ENCODE measurements at places on chromosomes 2 and 18. TPM values are rescaled to one million over a fixed set of nuclear protein-coding genes. Genes with fewer than 3 reads are reported as not detected.

Gene HES6
- total RNA-seq = 0.66 TPM

Gene SLC19A3
- total RNA-seq = not detected

Gene UBE2E3
- total RNA-seq = 98.5 TPM

Gene SLC40A1
- total RNA-seq = not detected

Gene HOXD4
- total RNA-seq = 0.58 TPM

Gene UGT1A10
- not detected for total RNA-seq

Gene GGCX
- 72.4 TPM for total RNA-seq

Gene ALPP
- total RNA-seq = not detected

GRCh38 chr2:239778861-239779558, 246.1 kb downstream of the NDUFA10 start:
- DNase-seq = no peak
- H3K4me3 ChIP-seq = no peak overlapping the region
- H3K27me3 ChIP-seq = peaks cover 8% of the 10 kb centered on the region
- no peaks in the 10 kb centered on the region for H3K36me3 ChIP-seq
- H3K4me1 ChIP-seq = no peaks in the 10 kb centered on the region
- no peak overlapping the region for H3K27ac ChIP-seq

DNA sequence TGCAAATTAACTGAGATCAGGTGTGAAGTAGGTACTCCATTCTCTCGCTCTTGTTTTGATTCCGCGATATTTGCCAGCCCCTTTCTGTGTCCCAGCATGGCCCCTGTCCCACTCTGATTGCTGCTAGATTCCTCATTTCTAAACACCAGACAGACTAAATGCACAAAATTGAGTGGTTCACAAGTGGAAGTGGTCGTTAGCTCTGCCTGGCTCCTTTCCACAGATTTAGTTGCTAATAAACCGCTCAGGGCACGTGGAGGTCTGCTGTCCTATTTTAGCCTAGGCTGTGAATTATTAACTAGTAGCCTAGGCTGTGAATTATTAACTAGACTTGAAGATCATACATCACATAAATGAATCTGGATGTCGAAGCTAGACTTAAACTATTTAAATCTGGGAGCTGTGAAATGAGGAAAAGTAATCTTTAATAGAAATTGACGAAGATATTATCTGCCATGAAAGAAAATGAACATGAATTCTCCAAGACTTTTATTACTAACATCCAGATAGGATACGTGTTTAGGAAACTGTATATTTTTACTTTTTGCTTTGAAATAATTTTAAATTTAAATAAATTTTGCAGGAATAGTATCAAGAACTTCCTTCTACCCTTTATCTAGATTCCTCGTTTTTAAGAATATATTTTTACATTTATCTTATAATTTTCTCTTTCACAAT, 3.7 kb downstream of the IL1RL2 start:
- peaks cover 31% of the 10 kb centered on the region for H3K4me1 ChIP-seq
- no peak for DNase-seq
- no peak overlapping the region for H3K4me3 ChIP-seq
- H3K27ac ChIP-seq = no peak overlapping the region

- H3K4me3 ChIP-seq = no peak overlapping the region
- H3K27me3 ChIP-seq = peaks cover 4% of the 10 kb centered on the region
Observed at GRCh38 chr2:67792681-67793091, 270.1 kb downstream of the C1D start.

GRCh38 chr2:233917116-233917515, at the start of gene TRPM8:
Gene TRPM8 (plus strand): TSS chr2:233917373. CDS start chr2:233926538, 9,165 bp downstream.
- H3K4me3 ChIP-seq = no peak within 1 kb of the TSS
- DNase-seq = no peak
- peaks cover 9% of the 10 kb centered on the region for H3K4me1 ChIP-seq
- H3K27ac ChIP-seq = no peak within 1 kb of the TSS

- DNase-seq = no peak
- no peaks in the 10 kb centered on the region for H3K27me3 ChIP-seq
- no peak overlapping the region for H3K27ac ChIP-seq
- no peaks in the 10 kb centered on the region for H3K36me3 ChIP-seq
- H3K4me3 ChIP-seq = no peak overlapping the region
Observed at GRCh38 chr2:166011660-166012059, 58.1 kb upstream of the TTC21B start.

DNA sequence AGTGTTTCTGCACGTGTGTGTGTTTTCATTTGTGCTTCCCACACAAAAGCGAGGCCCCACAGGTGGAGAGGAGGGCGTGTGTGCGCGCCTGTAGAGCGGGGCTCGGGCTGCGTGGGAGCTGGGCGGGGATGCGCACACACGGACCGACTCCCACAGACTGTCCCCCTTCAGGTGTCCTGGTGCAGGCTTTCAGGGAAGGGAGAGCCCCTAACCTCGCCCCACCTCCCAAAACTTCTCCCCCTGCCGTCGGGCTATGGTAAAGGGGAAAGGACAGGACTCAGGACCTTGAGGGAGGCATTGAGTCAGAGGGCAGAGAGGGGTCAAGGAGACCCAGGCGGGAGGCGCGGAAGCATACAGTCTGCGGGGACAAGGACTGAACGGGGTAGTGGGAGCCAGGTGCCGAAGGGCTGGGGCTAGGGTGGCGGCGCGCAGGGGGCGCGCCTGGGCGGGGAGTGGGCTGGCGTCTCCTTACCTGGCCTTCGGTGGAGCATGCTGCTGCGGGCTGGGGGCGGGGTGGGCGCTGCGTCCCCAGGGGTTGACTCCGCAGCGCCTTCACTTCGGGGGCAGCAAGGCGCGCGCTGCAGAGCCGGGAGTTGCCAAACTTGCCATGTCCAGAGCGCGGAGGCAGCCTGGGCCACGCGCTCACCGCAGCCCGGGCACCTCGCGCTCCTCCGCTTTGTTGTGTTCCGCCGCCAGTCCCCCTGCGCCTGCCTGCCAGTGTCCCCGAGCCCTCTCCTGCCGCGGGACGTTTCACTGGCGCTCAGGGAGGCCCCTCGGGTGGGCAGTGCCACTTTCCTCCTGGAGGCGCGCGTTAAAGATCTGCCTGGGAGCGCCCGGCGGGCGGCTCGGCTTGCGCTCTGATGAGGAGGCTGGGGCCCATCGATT, 302.0 kb downstream of the NCKAP5 start:
- H3K36me3 ChIP-seq = no peaks in the 10 kb centered on the region
- H3K27me3 ChIP-seq = no peaks in the 10 kb centered on the region
- peak overlapping the region; percentile 83 for H3K4me3 ChIP-seq

DNA sequence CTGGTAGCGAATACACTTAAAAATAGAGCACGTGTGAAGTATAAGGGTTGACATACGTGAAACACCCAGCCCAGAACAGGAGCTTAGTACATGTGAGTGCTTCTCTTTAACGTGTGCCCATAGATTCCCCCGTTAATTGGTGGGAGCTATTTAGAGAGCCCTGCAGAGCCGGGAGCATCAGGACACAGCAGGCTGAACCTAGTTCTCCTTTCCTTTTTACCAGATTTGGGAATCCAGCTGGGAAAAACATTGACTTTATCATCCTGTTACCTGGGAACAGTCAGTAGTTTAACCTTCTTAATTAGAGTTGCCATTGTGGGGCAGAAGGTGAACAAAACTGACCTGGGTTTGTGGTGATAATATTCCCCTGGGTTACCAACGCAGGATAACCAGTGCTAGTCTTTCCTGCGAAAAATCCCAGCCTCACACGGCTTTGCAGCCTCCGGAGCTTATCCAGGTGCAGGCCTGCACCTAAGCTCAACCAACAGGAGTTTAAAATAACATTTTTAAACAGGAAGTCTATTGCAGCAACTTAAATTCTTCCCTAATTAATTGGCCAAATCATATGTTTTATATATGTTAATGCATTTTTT, 78.1 kb upstream of the SPTBN1 start:
- no peak for DNase-seq
- H3K27me3 ChIP-seq = peaks cover 20% of the 10 kb centered on the region
- H3K36me3 ChIP-seq = no peaks in the 10 kb centered on the region

GRCh38 chr2:16142383-16143361, 202.3 kb downstream of the MYCN start:
- H3K4me3 ChIP-seq = no peak overlapping the region
- no peaks in the 10 kb centered on the region for H3K4me1 ChIP-seq
- H3K27ac ChIP-seq = no peak overlapping the region
- H3K36me3 ChIP-seq = no peaks in the 10 kb centered on the region
- H3K27me3 ChIP-seq = no peaks in the 10 kb centered on the region

GRCh38 chr2:224722250-224722649, 6.1 kb upstream of the CCDC195 start:
- H3K27ac ChIP-seq = no peak overlapping the region
- peaks cover 25% of the 10 kb centered on the region for H3K4me1 ChIP-seq
- H3K4me3 ChIP-seq = no peak overlapping the region
- DNase-seq = no peak
- no peaks in the 10 kb centered on the region for H3K36me3 ChIP-seq
- no peaks in the 10 kb centered on the region for H3K27me3 ChIP-seq

DNA sequence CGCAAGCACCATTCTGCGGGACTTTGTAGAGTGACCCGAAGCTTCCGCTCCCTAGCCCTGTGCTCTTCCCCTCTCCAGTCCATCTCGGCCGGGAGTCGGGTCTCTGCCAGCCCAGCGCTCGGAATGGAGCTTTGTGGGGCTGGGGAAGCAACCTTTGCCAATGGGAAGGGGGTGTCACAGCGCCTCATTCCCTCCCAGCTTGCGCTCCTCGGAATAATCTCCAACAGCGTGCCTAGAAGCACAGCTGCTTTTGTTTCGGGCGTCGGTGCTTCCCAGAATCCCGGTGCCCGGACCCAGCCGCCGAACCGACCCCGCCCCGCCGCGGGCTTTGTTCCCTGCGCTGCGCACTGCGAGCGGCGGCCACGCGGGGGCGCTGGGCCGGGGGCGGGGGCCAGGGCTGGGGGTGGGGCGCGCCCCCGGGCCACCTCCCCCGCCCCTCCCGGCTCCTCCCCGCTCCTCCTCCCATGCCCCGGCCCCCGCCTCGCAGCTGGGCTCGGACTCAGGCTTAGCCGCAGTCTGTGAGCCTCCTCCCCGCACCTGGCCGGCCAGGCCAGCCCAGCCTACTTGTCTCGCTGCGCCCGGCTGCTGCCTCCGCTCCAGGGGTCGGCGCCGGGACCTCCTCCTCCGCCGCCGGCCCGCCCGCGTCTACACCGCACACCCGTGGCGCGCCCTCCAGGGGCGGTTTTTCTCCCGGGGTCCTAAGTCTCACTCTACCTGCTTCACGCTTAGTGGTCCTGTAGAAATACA, 77.7 kb upstream of the SMAD2 start:
- H3K36me3 ChIP-seq = no peaks in the 10 kb centered on the region
- H3K27ac ChIP-seq = no peak overlapping the region
- peak overlapping the region; percentile 52 for H3K4me3 ChIP-seq
- peaks cover 17% of the 10 kb centered on the region for H3K4me1 ChIP-seq
- peaks cover 23% of the 10 kb centered on the region for H3K27me3 ChIP-seq

GRCh38 chr2:232318169-232318855, 60.2 kb upstream of the ALPP start:
- peaks cover 12% of the 10 kb centered on the region for H3K36me3 ChIP-seq
- H3K4me3 ChIP-seq = no peak overlapping the region
- H3K4me1 ChIP-seq = peaks cover 8% of the 10 kb centered on the region
- DNase-seq = no peak
- no peak overlapping the region for H3K27ac ChIP-seq

DNA sequence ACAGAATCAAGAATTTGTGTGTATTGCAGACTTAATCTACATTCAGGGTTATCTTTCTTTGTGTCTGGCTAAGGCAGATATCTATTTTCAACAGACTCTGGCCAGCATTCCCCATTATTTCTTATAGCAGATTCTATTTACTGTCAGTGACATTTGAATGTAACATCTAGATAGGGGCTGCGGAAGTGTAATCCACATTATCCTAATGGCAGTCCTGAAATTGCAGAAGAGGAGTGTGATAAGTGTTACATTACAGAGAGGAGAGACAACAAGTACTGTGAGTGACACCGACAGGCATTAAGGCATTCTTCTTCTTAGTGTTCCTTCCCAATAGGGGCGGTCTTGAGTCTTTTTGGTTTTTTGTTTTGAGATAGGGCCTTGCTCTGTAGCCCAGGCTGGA, 598.2 kb upstream of the NXPH2 start:
- no peaks in the 10 kb centered on the region for H3K27me3 ChIP-seq
- no peak overlapping the region for H3K4me3 ChIP-seq
- no peaks in the 10 kb centered on the region for H3K4me1 ChIP-seq
- DNase-seq = no peak
- no peaks in the 10 kb centered on the region for H3K36me3 ChIP-seq

DNA sequence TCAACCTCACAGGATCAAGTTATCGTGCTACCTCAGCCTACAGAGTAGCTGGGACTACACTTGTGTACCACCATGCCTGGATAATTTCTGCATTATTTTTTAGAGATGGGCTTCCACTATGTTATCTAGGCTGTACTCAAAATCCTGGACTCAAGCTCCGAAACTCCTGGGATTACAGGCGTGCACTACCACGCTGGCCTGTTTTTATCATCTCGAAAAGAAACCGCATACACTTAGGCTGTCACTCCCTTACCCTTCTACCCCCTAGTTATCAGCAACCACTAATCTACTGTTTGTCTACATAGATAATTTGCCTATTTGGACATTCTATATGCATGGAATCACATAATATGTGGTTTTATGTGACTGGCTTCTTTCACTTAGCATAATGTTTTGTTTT, 8.5 kb upstream of the PUM2 start:
- DNase-seq = no peak
- no peaks in the 10 kb centered on the region for H3K27me3 ChIP-seq
- peaks cover 15% of the 10 kb centered on the region for H3K4me1 ChIP-seq
- 0 out of 2 replicates have a peak, but pooled peaks cover 5% of the 10 kb centered on the region for H3K36me3 ChIP-seq

GRCh38 chr2:205765151-205765550, 82.8 kb downstream of the NRP2 start:
- no peak for DNase-seq
- H3K4me1 ChIP-seq = peaks cover 48% of the 10 kb centered on the region
- H3K36me3 ChIP-seq = no peaks in the 10 kb centered on the region
- H3K4me3 ChIP-seq = no peak overlapping the region
- H3K27me3 ChIP-seq = peaks cover 2% of the 10 kb centered on the region
- H3K27ac ChIP-seq = peak overlapping the region; percentile 98

DNA sequence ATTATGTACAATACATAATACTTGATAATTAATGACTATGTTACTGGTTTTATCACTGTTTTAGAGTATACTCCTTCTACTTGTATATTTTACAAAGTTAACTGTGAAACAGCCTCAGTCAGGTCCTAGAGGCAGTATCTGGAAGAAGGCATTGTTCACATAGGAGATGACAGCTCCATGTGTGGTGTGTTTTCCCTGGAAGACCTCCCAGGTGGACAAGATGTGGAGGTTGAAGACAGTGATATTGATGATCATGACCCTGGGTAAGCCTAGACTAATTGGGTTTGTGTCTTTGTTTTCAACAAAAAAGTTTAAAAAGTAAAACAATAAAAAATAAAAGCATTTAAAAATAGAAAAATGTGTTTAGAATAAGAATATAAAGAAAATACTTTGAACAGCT, 96.4 kb downstream of the TRIB2 start:
- no peak for DNase-seq
- H3K4me1 ChIP-seq = peaks cover 52% of the 10 kb centered on the region
- H3K4me3 ChIP-seq = no peak overlapping the region
- H3K27me3 ChIP-seq = no peaks in the 10 kb centered on the region
- no peaks in the 10 kb centered on the region for H3K36me3 ChIP-seq
- H3K27ac ChIP-seq = no peak overlapping the region

GRCh38 chr18:59961070-59961469, 61.3 kb downstream of the PMAIP1 start:
- H3K36me3 ChIP-seq = no peaks in the 10 kb centered on the region
- no peak for DNase-seq
- H3K27ac ChIP-seq = no peak overlapping the region
- H3K27me3 ChIP-seq = peaks cover 11% of the 10 kb centered on the region
- no peak overlapping the region for H3K4me3 ChIP-seq
